Thyroid gland (tissue), 4 donors: ENCODE measurements at places on chromosomes 2 and 18. TPM values are rescaled to one million over a fixed set of nuclear protein-coding genes. Genes with fewer than 3 reads are reported as not detected.

DNA sequence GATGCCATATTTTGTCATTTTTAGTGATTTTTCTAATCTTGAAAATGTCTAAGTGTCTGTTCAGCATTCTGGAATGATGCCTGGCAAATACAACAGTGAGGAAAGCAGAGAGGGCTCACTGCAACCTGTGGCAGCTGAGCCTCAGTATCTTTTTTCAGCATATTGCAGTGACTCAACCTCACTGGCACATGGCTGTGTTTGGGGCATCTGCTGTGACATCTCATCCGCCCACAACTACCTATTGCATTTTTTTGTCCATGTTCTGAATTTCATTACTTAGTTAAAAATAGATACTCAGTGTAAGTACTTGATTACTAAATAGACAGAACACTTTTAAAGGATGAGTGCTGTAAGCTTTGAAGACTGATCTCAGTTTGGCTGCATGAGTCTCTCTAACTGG is 10.7 kb downstream of the BABAM2 start:
- no peak for DNase-seq

DNA sequence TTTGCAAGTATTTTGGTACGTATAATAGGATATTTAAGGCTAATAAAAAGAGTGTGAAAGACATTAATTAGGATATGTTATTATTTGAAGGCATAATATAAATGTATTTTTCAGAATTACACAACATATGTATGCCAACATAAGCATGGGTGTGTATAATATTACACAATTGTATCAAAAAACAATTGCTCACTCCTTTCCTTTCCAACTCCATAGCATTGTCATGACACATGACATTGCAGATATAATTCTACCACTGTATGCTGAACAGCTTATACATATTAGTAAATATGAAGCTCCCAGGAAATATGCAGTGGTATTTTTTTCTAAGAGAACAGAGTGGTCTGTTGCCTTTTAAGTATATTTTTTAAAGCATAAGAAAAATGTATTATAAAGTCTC is 593.1 kb downstream of the TMX3 start:
- DNase-seq, result no peak

DNA sequence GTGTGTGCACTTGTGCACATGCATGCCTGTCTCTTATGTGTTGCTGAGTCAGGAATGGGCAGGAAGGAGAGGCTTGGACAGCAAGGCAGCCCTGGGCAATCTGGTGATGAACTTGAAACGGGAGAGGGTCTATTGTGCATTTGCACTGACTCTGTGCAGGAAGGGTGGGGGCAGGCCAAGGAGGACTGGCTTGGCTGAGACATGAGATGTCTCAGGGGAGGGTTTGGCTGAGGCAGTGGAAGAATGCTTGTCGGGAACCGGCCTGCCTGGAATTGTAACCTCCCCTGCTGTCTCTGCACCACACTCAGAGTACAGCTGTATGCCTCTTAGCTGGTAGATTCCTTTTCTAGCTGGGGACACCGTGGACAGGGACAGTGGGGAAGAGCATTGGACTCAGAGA is 176.1 kb upstream of the TNP1 start:
- no peak for DNase-seq

- DNase-seq, result no peak
Observed at GRCh38 chr2:219877728-219878127, 250.3 kb downstream of the SLC4A3 start.

DNA sequence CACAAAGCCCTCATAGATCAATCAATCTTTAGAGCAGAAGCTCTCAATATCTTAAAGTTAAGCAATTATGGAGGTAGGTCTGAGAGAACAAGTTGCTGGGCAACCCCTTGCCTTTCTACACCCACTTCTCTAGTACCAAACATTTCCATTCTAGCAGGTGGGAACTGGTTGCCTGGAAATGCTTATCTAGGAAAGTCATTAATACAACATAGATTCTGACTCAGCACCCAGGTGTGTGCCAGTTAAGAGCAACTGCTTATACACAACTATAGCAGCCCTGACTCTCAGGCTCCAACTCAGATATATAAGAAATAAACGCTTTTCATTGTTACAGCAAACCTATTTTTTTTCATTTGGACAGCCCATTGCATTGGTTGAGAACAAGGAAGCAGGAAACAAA is 237.7 kb downstream of the IRS1 start:
- no peak for DNase-seq

DNA sequence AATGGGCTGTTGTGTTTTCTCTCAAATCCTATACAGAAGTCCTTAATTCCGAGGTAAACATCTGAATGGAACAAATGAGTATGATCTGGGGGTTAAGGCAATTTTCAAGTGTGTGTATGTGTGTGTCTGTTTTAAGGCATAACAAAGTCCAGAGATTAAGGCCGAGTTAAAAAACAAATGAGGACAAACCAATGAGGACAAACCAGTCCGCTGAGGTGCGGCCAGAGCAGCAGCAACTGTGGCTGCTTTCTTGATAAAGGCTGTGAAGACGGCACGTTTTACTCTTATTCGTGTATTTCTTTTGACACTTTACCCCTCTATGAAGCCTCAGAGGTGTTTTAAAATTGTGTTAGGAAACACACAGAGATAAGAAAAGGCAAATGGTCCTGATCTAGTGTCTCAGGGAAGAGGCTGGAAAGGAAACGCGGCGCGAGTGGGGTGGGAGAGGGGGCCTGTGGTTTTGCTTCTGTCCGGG is 495 bp upstream of the GULP1 start:
- DNase-seq, result peak; percentile 48

GRCh38 chr18:59387687-59388565 is 28.9 kb upstream of the LMAN1 start:
- no peak for DNase-seq

GRCh38 chr2:128379021-128380015 is 60.6 kb upstream of the HS6ST1 start:
- peak; percentile 46 for DNase-seq

DNA sequence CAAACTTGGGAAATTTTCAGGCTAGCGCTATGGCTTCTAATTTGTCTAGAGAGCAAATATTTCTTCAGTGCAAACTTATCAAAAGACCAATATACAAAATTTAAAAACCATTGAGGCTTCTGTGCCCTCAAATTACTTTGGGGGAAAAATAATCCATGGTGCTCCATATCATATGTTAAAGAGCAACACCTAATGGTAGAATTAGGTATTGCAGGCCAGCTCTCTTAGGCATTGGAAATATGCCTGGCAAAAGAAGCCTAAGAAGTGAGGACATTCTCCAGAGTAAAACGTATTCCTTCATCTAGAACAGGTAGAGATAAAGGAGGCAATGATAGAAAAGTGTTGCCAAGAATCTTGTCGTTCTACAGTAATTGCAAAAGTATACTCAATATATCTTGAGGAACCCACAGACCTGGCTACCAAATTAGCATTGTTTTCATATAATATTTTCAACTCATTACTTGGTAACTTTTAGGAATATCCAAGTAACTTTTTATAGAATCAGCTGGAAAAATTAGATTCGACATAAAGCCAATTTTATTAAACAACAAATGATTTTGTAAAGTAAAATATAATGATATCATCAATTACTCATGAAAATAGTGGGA is 401.1 kb downstream of the BCL11A start:
- DNase-seq, result no peak

GRCh38 chr2:218829868-218830451 is 1.6 kb downstream of the PRKAG3 start:
- no peak for DNase-seq

DNA sequence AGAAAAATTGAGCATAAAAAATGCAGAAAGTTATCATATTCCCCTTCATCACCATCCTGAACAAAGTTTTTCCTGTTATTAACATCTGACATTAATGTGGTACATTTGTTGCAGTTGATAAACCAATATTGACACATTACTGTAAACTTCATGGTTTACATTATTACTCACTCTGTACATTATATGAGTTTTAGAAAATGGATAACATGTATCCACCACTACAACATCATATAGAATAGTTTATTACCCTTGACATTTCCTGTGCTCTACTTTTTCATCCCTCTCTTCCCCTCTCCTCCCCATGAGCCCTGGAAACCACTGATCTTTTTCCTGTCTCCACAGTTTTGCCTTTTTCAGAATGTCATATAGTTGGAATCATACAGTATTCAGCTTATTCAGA is 618.6 kb upstream of the TMEFF2 start:
- no peak for DNase-seq

- DNase-seq, result no peak
Observed at GRCh38 chr2:246489-247144, 17.2 kb downstream of the SH3YL1 start.

- DNase-seq, result no peak
Observed at GRCh38 chr2:181140414-181140813, 160.0 kb downstream of the UBE2E3 start.

DNA sequence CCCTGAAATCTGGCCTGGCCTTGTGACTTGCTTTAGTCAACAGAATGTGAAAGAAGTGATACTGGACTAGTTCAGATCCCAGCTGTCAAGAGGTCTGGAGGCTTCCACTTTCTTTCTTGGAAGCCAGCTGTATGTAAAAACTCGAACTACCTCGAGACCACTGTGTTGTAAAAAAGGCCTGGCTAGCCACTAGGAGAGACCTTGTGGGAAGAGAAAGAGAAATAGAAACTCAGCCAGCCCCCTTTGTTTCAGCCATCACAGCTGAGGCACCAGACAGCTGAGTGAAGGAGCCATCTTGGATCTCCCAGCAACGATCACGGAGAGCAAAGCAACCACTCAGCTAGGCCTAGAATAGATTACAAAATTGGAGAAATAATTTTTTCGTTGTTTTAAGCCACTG is 324.9 kb upstream of the TCF4 start:
- no peak for DNase-seq

GRCh38 chr2:237466211-237466610 is 20.8 kb upstream of the MLPH start:
- DNase-seq, result no peak

- DNase-seq, result no peak
Observed at GRCh38 chr18:13465476-13465875, 246.9 kb downstream of the LDLRAD4 start.

DNA sequence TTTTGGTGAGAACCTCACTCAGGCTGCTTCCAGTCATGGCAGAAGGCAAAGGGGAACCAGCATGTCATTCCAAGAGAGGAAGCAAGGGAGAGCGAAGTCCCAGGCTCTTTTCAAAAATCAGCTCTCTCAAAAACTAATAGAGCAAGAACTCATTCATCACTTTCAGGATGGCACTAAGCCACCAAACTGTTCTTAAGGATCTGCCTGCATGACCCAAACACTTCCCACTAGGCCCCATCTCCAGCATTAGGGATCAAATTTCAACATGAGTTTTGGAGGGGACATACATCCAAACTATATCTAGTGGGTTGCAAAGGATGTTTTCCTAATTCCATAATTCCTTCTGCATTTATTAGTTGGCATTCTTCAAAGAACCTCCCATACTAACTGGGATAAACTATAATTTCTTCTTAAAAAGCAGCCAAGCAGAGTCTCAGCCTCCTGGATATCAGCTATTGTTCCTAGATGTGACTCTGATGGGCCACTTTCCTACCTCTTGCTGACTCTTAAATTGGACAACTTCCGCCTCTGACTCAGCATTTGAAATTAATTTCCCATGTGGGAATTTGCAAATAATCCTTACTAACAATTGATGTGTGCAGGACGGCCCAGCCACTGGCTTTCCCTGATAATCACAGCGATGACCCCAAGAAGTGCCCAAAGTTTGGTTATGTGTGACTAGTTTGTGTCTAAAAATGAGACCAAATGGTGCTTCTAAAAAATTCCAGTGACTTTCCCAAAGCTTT is 5.5 kb upstream of the REV1 start:
- DNase-seq, result no peak

DNA sequence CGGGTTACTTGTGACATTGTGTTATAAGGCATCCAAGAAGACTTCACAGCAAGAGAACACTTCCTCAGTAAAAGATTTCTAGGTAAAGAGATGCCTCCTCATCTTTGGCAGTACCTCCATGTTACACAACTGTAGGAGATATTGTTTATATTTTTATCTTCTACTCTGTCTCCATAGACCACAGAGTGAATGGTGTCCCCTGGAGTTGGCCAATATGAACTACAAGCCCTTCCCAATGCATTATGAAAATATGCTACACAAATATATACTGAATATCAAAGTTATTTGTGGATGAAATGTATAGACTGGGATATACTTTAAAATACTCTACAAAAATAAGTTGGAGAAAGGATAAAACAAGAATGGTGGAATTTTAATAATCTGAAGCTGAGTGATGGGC is 46.7 kb downstream of the MBOAT2 start:
- DNase-seq, result no peak

PID1 gene
- total RNA-seq, result 17.4 TPM

KANSL3 gene
- total RNA-seq, result 46.2 TPM

CHRNG gene
- not detected for total RNA-seq

USP34 gene
- 217 TPM for total RNA-seq

KYNU gene
- 6.7 TPM for total RNA-seq

SMIM21 gene
- not detected for total RNA-seq

ASTL gene
- total RNA-seq, result not detected

PLA2R1 gene
- 161 TPM for total RNA-seq

IL36RN gene
- not detected for total RNA-seq

LRP1B gene
- total RNA-seq, result 48.8 TPM

CFAP65 gene
- not detected for total RNA-seq
